ENCODE measurements at places on chromosomes 1 and 21. TPM values are rescaled to one million over a fixed set of nuclear protein-coding genes. Genes with fewer than 3 reads are reported as not detected.

The ZNF648 gene
- total RNA-seq: not detected

The OSBPL9 gene
- 20.0 TPM for total RNA-seq

The LRRC41 gene
- total RNA-seq: 95.2 TPM

The SRGAP2B gene
- 26.6 TPM for total RNA-seq

The ATP1A2 gene
- 1.8 TPM for total RNA-seq

The CFHR3 gene
- not detected for total RNA-seq

The TFF3 gene
- total RNA-seq: 0.82 TPM

The SFN gene
- total RNA-seq: not detected

The FDPS gene
- total RNA-seq: 306 TPM

The TMEM82 gene
- total RNA-seq: not detected

The PALMD gene
- total RNA-seq: 1.2 TPM

The FCAMR gene
- not detected for total RNA-seq

The SPATA46 gene
- not detected for total RNA-seq

The CTSE gene
- not detected for total RNA-seq

The CFAP57 gene
- total RNA-seq: 0.26 TPM

The BMP8B gene
- not detected for total RNA-seq

The BRINP3 gene
- total RNA-seq: not detected

The ZYG11A gene
- total RNA-seq: 0.23 TPM

The PRR9 gene
- not detected for total RNA-seq

The ORC1 gene
- total RNA-seq: 0.35 TPM

The OR2L2 gene
- total RNA-seq: not detected
